ENCODE measurements at places on chromosomes 12 and 14. TPM values are rescaled to one million over a fixed set of nuclear protein-coding genes. Genes with fewer than 3 reads are reported as not detected.

GRCh38 chr12:65785500-65785899, 38.8 kb upstream of the HMGA2 start:
- no peak for DNase-seq

- DNase-seq: no peak
Observed at GRCh38 chr12:6555018-6555691, 687 bp downstream of the IFFO1 start.

DNA sequence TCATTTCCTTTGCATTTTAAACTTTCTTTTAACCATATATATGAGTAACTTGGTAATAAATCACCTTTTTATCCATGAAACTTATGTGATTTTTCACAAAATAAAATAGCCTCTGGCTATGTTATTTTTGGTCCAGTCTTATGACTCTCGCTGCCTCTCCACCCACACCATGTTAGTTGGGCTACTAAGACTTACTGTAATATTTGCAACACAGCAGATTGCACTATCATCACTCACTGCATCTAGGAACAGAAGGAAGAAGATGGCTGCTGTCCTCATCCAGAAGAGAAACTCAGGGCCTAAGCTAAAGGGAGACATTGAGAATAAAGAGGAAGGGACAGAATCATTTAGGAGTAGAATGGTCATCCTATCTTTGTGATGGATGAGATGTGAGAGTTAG, 12.6 kb upstream of the B4GALNT3 start:
- no peak for DNase-seq

DNA sequence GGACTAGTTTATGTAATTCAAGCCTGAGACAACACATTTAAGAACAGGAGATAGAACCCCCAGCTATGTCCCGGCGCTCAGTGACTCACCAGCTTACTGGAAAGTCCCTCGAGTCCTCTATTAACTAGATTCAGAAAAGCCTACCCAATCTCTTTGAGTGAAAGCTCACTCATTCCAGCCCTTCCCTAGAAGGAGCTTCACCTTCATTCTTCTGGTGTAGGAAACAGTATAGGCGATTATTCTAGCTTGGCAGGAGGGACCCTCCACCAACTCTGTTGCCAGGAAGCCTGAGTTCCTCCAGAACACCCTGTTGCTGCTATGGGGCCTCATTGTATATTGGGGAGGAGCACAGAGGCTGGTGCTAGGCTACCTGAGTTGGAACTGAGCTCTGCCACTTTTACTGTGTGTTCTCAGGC, 57.2 kb upstream of the AEBP2 start:
- DNase-seq: no peak

DNA sequence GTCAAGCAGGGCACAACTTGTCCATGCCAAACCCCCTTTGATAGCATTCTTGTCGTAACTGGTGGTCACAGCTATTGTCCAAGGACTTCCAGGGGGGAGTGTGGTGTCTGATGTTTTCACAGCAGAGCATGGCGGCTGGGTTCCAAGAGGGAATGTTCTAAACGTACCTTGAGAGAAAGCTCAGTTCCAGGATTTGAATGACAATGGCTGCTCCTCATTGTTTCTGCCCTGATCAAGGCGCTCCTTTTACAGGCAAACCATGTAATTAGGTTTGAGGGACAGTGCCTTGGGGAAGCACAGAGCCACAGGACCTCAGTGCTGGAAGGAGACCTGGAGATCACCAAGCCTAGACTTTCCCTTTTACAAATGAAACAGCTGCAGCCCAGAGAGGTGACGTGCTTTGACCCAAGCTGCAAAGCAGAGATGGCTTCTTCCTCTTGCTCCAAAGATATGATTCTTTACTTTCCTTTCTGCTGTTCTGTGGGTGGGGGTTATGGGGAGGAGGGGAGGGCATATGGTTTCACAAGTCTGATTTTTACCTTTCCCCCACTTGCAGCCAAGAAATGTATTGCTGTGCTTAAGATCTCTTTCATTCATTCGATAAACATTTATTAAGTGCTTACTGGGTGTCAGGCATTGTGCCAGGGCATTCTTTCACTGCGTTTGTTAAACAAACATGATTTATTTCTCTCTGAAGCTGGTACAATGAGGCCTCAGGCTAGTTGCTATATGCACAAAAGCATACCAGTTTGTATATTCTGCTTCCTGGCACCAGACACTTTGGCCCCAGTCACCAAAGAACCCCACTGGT, 172.8 kb downstream of the KTN1 start:
- DNase-seq: no peak

The KRT81 gene
- polyA plus RNA-seq: not detected

- no peak for DNase-seq
Observed at GRCh38 chr12:102462795-102463465, 17.4 kb downstream of the IGF1 start.

The KLHL33 gene
- polyA plus RNA-seq: 0.47 TPM

The PZP gene
- polyA plus RNA-seq: 0.47 TPM

The HNF1A gene
- polyA plus RNA-seq: 21.6 TPM

DNA sequence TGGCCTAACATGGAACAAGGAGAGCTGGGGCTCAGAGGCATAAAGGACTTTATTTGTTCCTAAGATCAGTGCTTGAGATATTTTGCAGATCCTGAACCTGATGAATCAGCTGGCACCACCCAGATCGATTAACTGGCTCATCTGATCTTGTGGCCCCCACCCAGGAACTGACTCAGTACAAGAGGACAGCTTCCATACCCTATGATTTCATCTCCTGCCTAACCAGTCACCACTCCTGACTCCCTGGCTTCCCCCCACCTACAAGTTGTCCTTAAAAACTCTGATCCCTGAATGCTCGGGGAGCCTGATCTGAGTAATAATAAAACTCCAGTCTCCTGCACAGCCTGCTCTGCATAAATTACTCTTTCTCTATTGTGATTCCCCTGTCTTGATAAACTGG, 5.1 kb downstream of the C12orf56 start:
- no peak for DNase-seq

- DNase-seq: no peak
Observed at GRCh38 chr14:79248126-79248525, 963.2 kb downstream of the DIO2 start.

The CRY1 gene
- 27.8 TPM for polyA plus RNA-seq

The RHOJ gene
- 15.8 TPM for polyA plus RNA-seq

The CMKLR1 gene
- polyA plus RNA-seq: 5.1 TPM

- no peak for DNase-seq
Observed at GRCh38 chr14:32331206-32331605, 2.1 kb downstream of the AKAP6 start.

The FGFR1OP2 gene
- polyA plus RNA-seq: 89.0 TPM

- DNase-seq: no peak
Observed at GRCh38 chr12:88247241-88247643, 105.1 kb downstream of the TMTC3 start.

DNA sequence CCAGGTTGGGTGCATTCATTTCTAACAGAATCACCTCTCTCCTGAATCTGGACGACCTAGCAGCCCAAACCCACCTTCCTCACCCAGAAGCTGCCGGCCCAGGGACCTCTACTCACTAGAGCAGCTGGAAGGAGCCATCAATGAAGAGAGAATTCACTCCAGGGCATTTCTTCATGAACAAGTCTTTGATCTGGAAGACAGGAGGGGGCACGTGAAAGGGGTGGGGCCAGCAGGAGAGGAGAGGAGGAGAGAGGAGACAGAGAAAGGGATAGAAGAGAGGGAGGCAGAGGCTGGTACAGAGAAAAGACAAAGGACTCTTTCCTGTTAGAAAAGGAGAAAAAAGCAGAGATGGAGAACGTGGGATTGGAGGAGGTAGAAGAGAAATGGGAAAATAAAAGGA, 39.8 kb downstream of the TRPV4 start:
- no peak for DNase-seq

- DNase-seq: no peak
Observed at GRCh38 chr12:3313675-3314663, 177.0 kb upstream of the PRMT8 start.

GRCh38 chr14:22837750-22838538, 1.6 kb downstream of the MMP14 start:
- no peak for DNase-seq

- DNase-seq: no peak
Observed at GRCh38 chr14:105006831-105007592, 13.9 kb downstream of the CDCA4 start.

DNA sequence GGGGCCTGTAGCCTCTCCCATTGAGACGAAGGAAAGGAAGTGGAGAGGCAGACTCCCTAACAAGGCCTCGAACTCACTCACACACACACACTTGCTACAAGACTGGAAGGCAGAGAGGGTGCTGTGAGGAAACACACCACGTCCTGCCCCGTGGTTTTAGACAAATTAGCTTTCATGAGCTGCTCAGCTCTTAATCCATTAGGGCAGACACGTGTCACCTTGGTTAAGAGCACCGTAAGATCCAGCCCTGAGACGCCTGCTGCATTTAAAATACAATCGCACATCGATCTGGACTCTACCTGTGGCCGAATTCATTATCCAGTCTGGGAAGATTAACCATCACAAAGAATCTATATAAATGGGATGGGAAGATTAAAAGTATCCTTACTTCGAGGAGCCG, 72.0 kb downstream of the RIMBP2 start:
- DNase-seq: no peak

DNA sequence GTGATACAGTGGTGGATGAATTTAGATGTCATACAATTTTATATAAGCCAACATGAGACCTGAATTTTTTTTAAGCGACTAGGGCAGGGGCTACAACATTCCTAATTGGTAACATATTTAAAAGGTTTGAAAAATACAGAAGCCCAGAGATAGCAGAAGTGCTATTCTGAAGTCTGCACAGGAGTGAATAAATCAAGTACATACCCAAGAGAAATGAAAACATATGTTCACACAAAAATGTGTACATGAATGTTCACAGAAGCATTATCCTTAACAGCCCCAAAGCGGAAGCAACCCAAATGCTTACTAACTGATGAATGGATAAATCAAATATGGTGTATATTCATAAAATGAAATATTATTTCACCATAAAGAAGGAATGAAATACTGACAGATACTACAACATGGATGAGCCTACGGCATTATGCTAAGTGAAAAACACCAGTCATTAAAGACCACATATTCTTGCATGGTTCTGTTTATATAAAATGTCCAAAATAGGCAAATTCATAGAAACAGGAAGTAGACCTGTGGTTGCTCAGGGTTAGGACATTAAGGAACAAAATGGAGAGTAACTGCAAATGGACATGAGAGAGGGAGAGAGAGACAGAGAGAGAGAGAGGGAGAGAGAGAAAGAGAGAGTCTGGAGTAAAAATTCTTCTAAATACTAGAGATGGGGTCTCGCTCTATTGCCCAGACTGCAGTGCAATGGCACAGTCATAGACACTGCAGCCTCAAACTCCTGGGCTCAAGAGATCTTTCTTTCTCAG, 28.0 kb upstream of the GXYLT1 start:
- no peak for DNase-seq

The AQP2 gene
- polyA plus RNA-seq: 435 TPM

GRCh38 chr14:68576496-68577244, 216.2 kb downstream of the ZFP36L1 start:
- no peak for DNase-seq

DNA sequence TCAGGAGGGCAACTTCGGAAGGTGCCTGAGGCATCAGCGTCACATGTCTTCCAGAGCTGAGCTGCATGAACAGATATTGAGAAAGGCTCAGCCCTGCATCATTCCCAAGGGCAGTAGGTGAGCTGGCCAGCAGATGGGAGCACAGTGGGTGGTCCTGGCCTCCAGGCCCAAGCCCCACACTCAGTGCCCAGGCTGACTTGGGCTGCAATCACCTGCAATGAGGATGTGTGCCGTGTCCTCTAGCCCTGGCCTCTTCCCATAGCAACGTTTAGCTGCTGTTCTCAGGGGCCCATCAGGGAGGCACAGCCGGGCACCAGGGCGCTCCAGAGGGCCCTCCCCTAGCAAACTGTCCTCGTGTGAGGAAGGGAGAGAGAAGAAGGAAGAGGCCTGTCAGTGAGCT, 32.0 kb downstream of the TEP1 start:
- DNase-seq: no peak

The KRT1 gene
- polyA plus RNA-seq: 0.11 TPM

The ZNF385A gene
- 12.9 TPM for polyA plus RNA-seq

DNA sequence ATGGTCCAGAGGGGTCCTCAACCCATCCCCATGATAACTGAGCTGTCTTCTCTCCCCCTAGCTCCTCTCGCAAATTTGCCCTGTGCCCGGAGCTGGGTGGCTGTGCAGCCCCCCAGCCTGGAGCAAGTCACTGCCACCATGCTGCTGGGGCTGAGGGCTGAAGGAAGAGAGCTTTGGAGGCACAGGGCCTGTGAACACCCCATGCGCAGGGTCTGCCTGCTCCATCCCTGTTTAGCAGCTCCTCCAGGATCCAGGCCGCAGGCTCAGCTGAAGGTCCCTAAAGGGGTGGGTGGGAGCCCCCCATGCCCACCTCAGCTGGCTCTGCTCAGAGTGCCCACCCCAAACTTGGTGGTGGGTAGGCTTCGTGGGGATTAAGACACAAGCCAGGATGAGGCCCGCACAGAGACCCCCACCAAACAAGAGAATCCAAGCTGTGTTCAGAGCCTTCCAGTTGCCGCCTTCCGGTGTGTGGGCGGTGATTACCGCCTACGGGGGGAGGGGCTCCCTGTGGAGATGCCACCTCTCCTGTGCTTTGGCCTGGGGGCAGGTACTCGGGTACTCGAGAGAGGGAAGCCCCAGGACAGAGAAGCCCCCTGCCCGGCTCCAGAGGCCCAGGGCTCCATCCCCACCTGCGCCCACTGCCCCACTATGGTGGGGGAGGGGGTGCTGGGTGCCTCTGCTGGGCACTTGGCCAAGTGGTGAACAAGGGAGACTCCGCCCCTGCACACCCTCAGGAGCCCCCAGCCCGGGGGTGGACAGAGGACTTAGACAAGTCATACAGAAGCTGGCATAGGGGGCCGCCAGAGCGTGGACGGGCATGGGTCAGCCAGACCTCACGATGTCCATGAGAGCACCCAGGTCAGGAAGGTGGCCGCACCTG, 1.4 kb upstream of the JAG2 start:
- no peak for DNase-seq

DNA sequence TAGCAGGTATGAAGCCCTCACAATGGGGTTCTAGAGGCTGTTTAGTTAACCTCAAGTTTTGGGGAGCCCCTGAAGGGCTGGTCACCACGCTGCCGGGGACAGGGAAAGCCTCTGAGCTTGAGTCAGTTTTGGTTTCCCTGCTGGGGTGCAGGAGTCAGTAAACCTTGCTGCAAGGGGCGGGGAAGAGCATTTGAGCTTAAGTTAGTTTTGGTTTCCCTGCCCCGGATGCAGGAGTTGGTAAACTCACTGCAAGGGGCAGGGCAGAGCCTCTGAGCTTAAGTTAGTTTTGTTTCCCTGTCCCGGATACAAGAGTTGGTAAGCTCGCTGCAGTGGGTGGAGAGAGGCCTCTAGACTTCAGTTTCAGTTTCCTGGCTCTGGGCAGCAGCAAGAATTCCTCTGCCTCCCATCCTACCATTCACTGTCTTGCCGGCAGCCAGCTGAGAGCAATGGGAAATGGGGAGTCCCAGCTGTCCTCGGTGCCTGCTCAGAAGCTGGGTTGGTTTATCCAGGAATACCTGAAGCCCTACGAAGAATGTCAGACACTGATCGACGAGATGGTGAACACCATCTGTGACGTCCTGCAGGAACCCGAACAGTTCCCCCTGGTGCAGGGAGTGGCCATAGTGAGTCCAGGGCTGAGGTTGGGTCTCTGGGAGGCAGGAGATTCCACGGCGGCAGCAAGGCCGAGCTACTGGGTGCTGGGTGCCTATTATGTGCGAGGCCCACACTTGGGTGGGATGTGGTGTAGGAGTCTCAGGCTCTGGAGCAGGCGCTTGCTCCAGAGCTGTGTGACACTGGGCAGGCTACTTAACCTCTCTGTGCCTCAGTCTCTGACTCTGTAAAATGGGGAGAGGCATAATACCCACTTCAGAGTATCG, at the start of gene OAS2:
Gene OAS2, plus strand, starts transcription at position 357 of the 878 bp plus-strand sequence. Its CDS starts 90 bp downstream, at position 447.
- DNase-seq: no peak

The INHBC gene
- 0.25 TPM for polyA plus RNA-seq

The MRPL51 gene
- 183 TPM for polyA plus RNA-seq

Data from renal cortex interstitium (tissue), 15 donors.